ENCODE measurements at places on chromosomes 12 and 14. TPM values are rescaled to one million over a fixed set of nuclear protein-coding genes. Genes with fewer than 3 reads are reported as not detected.

DNA sequence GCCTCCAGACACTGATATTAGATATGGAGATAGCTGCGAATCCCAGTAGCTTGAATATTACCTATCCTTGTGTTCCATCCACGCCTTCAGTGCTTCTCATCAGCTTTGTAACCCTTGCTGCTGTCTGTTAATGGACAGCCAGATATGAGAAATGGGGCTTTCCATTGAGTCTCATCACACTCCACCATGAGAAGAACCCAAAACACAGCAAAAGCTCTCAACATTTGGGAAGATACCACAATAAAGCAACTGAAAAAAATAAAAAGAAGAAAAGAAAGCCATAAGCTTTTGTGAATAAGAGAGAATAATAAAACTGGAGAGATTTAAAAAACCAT is 225.4 kb downstream of the GALC start:
- no peak for DNase-seq
- H3K4me1 ChIP-seq: no peaks in the 10 kb centered on the region
- H3K36me3 ChIP-seq: no peaks in the 10 kb centered on the region
- H3K4me3 ChIP-seq: no peak overlapping the region
- no peak overlapping the region for H3K27ac ChIP-seq
- peaks cover 1% of the 10 kb centered on the region for H3K27me3 ChIP-seq

- DNase-seq: no peak
- peak overlapping the region; percentile 14 for H3K4me3 ChIP-seq
- H3K36me3 ChIP-seq: peaks cover 7% of the 10 kb centered on the region
- H3K27me3 ChIP-seq: peaks cover 6% of the 10 kb centered on the region
- H3K4me1 ChIP-seq: no peaks in the 10 kb centered on the region
Observed at GRCh38 chr12:49863946-49864797, 21.3 kb upstream of the BCDIN3D start.

DNA sequence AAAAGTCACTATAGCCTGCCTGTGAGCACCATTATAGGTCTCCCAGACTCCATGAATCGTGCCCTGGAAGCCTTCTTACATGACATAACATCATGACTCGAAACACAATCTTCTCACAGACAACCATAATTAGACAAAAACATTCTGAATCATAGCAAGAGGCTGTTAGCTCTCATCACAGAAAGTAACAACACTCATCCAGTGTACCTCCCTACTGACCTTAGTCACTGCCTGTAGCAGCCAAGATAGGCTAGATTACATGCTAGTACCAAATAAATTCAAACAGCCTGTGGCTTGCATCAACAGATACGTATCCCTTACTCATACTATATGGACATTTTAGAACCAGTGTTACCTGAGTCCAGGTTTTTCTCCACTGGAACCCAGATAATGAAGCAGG is 663.8 kb upstream of the FOXG1 start:
- H3K4me1 ChIP-seq: no peaks in the 10 kb centered on the region
- no peak overlapping the region for H3K27ac ChIP-seq
- no peak for DNase-seq
- no peaks in the 10 kb centered on the region for H3K36me3 ChIP-seq
- H3K27me3 ChIP-seq: no peaks in the 10 kb centered on the region

- H3K4me3 ChIP-seq: no peak overlapping the region
- peaks cover 35% of the 10 kb centered on the region for H3K4me1 ChIP-seq
- no peak for DNase-seq
- no peak overlapping the region for H3K27ac ChIP-seq
- H3K27me3 ChIP-seq: peaks cover 12% of the 10 kb centered on the region
Observed at GRCh38 chr12:6964605-6965025, 5.8 kb downstream of the PHB2 start.

ABCB9 gene
- total RNA-seq: 10.9 TPM

- no peaks in the 10 kb centered on the region for H3K36me3 ChIP-seq
- no peak for DNase-seq
- H3K27ac ChIP-seq: no peak overlapping the region
- H3K4me1 ChIP-seq: no peaks in the 10 kb centered on the region
- no peaks in the 10 kb centered on the region for H3K27me3 ChIP-seq
Observed at GRCh38 chr12:21938879-21939278, 2.3 kb downstream of the ABCC9 start.

DNA sequence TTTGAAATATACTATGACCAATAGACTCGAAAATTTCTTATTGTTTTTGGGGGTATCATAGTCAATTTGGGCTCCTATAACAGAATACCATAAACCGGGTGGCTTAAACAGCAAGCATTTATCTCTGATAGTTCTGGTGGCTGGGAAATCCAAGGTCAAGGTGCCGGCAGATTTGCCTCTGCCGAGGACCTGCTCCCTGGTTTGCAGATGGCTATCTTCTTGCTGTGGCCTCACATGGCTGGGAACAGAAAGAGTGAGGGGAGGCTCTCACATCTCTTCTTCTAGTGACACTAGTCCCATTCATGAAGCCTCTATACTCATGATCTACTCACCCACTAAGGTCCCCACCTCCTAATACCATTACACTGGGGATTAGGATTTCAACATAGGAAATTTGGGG is 70.7 kb downstream of the BORCS5 start:
- H3K36me3 ChIP-seq: peaks cover 5% of the 10 kb centered on the region
- no peak for DNase-seq
- peaks cover 2% of the 10 kb centered on the region for H3K27me3 ChIP-seq
- H3K4me1 ChIP-seq: no peaks in the 10 kb centered on the region
- no peak overlapping the region for H3K27ac ChIP-seq
- no peak overlapping the region for H3K4me3 ChIP-seq

RIPK3 gene
- total RNA-seq: 2.6 TPM

DNA sequence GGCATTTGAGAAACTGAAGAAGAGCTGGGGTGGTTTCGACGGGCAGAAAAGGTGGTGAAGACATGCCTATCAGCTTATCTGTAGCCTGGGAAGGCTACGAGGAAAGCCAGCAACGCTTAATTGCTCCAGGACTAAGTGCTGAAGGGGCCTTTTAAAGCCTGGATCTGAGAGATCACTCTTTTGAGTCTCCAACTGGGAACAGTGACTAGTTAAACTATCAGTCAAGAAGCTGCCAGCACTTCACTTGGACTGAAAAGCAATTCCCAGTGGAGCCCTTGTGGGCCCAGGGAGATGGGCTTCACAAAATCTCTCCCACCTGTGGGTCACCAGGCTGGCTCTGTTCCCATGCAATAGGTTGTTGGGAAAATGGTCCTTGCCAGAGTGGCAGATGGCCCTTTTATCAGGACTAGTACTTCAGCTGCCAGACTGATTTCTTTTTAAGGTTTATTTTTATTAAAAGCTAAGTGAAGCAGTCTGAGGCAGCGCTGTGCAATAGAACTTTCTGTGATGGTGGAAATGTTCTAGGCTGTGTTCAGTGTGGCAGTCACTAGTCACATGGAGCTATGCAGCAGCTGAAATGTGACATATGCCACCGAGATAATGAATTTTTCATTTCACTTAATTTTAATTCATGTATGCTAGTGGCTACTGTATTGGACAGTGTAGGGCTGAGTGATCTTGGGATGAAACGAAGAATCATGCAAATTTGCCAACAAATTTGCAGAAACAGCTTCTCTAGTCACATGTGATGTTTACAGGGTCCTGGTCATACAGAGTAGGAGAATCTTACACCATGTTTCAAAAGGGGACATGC is 276.8 kb downstream of the PCNX1 start:
- no peaks in the 10 kb centered on the region for H3K4me1 ChIP-seq
- H3K27me3 ChIP-seq: peaks cover 1% of the 10 kb centered on the region
- H3K27ac ChIP-seq: no peak overlapping the region
- DNase-seq: no peak
- no peak overlapping the region for H3K4me3 ChIP-seq

- no peak overlapping the region for H3K4me3 ChIP-seq
- no peak overlapping the region for H3K27ac ChIP-seq
- no peak for DNase-seq
Observed at GRCh38 chr14:71133296-71133695, 226.0 kb downstream of the PCNX1 start.

RNF212B gene
- not detected for total RNA-seq

GCH1 gene
- 11.2 TPM for total RNA-seq

DNA sequence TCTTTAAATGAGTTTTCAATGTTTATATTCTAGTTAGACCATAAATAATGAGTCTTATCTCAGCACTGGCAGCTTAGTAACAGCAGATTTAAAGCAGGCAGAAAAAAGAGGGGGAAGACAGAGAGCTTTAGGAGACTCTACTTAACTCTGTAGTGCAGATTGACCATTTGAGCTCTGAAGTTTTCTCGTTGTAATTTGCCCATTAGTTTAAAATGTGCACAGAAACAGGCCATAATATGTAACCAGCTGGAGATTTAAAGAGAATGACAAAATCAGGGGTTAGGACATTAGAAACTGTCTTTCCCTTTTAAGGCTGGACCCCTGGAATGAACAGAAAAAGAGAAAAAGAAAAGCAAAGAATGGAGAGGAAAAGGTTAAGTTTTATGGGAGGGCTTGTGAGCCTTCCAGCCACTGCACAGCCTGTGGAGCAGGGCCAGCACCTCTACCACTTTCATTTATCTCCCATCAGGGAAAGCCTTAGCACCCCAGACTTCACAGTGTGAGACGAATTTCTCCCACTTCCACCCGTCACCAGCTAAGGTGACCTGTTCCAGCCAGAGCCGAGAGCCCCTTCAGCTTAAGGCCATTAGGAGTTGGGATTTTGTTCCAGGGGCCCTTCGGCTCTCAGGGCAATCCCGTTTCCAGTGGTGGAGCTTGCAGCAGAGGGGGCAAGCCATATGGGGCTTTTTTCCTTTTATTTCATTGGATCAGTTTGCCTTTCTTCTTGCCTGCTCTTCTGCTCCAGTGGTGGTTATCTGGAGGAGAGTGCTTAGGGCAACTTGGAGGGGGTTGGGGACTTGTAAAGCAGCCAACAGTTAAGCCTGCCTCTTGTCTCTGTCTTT is 8.0 kb downstream of the IL22 start:
- peaks cover 5% of the 10 kb centered on the region for H3K4me1 ChIP-seq
- no peak overlapping the region for H3K27ac ChIP-seq
- peaks cover 1% of the 10 kb centered on the region for H3K27me3 ChIP-seq

FAIM2 gene
- total RNA-seq: not detected

PROX2 gene
- total RNA-seq: 0.08 TPM

DNA sequence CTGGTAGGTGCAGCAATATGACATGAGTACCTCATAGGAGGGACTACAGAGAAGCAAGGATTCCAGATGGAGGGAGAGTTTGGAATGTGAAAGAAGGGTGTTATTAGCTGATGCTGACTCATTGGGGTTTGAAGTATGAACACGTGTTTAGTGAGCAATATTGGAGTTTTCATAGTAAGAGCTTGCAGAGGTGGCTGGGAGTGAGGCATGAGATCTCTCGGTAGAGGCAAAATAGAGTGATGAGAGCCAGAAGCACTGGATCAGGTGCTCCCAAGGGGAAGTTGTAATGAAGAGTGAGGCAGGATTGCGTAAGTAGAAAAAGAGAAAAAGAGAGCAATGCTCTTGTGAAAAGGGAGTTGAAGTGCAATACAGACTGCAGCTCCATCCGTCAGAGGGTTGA is 42.1 kb downstream of the MGST1 start:
- H3K27ac ChIP-seq: no peak overlapping the region
- peaks cover 2% of the 10 kb centered on the region for H3K27me3 ChIP-seq
- no peaks in the 10 kb centered on the region for H3K36me3 ChIP-seq
- no peak overlapping the region for H3K4me3 ChIP-seq

- peaks cover 1% of the 10 kb centered on the region for H3K27me3 ChIP-seq
- no peaks in the 10 kb centered on the region for H3K4me1 ChIP-seq
- H3K27ac ChIP-seq: no peak overlapping the region
- peaks cover 3% of the 10 kb centered on the region for H3K36me3 ChIP-seq
- no peak overlapping the region for H3K4me3 ChIP-seq
- no peak for DNase-seq
Observed at GRCh38 chr14:22338917-22339715, 249.9 kb downstream of the DAD1 start.

NKX2-8 gene
- not detected for total RNA-seq

DNA sequence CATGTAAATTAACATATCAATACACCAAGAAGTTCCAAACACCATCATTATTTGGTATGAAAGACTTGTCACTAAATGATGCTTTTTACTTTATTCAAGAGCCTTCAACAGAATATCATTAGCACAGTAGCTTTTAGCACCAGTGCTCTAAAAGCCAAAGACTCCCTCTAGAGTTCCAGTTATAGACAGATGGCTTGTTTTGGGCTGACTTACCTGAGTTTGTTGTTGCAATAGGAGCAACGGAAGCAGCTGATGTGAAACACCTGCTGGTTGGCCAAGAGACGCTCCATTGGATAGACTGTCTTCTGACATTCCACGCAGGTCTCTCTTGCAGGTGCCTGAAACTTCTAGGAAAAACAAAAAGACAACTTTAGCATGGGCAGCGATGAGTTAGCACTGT is 14.5 kb upstream of the CERS5 start:
- H3K36me3 ChIP-seq: no peaks in the 10 kb centered on the region
- H3K27ac ChIP-seq: no peak overlapping the region
- no peak for DNase-seq
- no peaks in the 10 kb centered on the region for H3K27me3 ChIP-seq

- DNase-seq: peak; percentile 67
- H3K36me3 ChIP-seq: no peaks in the 10 kb centered on the region
- H3K4me3 ChIP-seq: no peak overlapping the region
- peaks cover 20% of the 10 kb centered on the region for H3K4me1 ChIP-seq
Observed at GRCh38 chr12:1517007-1517406, 77.4 kb downstream of the FBXL14 start.

- peaks cover 20% of the 10 kb centered on the region for H3K27me3 ChIP-seq
- H3K4me3 ChIP-seq: peak overlapping the region; percentile 98
- peaks cover 35% of the 10 kb centered on the region for H3K4me1 ChIP-seq
- peak overlapping the region; percentile 98 for H3K27ac ChIP-seq
- peaks cover 36% of the 10 kb centered on the region for H3K36me3 ChIP-seq
Observed at GRCh38 chr12:122834104-122834920, 945 bp upstream of the HIP1R start.

DNA sequence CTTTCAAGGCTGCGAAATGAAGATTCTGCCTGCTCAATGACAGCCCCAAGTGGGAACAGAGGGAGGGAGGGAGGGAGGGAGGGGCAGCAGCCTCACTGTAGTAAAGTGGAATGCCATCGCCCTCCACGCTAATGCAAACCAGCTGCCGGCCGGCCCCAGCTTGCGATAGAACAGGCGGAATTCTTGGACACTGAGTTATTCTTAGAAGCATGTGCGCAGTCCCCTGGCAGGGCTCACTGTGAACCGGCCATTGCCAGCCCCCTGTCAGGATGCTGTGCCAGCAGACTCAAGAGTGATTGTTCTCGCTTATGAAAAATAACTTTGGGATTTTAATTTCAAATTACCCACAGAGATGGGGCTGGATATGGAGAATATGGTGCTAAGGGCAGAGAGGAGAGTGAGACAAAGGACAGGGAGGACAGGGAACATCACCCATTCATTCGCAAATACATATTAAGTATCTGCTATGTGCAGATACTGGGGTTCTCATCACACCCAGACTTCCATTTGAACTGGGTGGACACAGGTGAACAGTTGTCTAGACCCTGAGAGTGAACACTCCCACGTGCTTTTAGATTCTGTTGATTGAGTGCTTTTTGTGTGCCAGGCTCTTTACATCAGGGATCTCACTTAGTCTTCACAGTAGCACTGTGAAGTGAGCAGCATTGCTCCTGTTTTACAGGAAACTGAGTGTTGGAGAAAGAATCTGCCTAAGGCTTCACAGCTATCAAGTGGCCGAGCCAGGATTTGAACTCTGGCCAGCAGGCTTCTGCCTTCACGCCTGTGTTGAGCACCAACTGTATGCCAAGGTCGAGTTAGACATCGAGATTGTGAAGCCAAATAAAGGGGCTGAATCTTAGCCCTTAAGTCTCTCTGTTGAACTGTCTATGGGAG is 192.9 kb downstream of the C12orf75 start:
- H3K27ac ChIP-seq: no peak overlapping the region
- H3K4me3 ChIP-seq: no peak overlapping the region
- H3K27me3 ChIP-seq: peaks cover 3% of the 10 kb centered on the region
- peaks cover 8% of the 10 kb centered on the region for H3K36me3 ChIP-seq
- DNase-seq: no peak

KRT3 gene
- total RNA-seq: not detected

Measured in endothelial cell (in vitro differentiated cells).